ENCODE measurements at places on chromosomes 3 and 15.

GRCh38 chr3:114499976-114500375 is 206.1 kb downstream of the TIGIT start:
- DNase-seq = no peak

- DNase-seq = no peak
Observed at GRCh38 chr3:156024904-156025533, 95.4 kb upstream of the KCNAB1 start.

DNA sequence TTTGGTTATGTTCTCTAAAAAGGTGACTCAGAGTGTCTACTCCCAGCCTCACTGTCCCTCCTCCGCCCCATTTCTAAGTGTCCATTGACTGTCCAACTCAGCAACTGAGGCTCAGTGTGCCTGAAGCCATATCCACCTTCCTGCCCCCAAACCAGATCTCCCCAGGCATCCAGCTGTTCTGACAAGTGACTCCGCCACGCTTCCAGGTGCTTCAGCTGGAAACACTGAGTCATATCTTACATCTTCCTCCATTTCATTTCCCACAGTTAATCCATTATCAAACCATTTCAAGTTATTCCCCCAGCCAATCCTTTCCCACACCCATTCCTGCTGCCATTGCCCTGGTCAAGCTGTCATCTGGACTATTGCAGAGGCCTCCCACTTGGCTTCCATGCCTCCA is 17.1 kb downstream of the MAGEF1 start:
- DNase-seq = no peak

DNA sequence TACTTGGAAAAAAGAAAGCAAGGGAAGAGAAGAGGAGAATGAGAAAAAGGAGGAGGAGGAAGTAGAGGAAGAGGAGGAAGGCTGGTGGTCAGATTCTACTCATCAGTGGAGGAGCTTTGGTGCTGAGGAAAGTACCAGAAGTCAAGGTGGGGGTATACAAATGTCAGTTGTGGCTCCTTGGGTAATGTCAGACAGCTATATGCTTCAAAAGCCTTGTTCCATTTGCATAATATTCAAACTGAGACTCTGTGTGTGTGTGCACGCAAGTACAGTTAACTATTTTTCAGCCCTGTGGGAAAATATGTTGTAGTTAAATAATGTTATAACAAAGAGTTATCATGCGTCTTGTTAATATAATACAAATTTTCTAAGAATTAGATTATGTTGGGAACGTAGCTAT is 609.7 kb downstream of the PDCD6IP start:
- no peak for DNase-seq

- DNase-seq = no peak
Observed at GRCh38 chr3:177124882-177125281, 72.4 kb downstream of the TBL1XR1 start.

- no peak for DNase-seq
Observed at GRCh38 chr15:44034334-44034733, 160.7 kb downstream of the FRMD5 start.

DNA sequence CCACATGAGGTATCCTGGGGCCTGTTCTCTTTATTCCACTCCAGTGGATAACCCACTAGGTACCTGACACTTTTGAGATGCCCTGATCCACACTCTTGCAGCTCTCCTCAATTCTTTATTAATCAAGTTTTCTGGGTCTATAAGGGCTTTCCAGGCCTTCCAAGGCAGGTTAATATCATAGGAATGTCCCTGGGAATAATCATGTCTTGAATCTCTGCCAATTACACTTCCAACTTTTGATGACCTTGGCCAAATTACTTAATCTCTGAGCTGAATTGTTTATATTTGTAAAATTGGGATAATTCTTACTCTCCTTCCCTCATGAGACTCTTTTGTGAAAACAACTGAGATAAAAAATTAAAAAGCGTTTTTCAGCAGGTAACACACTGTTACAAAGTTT is 881.7 kb downstream of the MCTP2 start:
- DNase-seq = no peak
